ENCODE measurements at places on chromosomes 1 and 21. TPM values are rescaled to one million over a fixed set of nuclear protein-coding genes. Genes with fewer than 3 reads are reported as not detected.

ARMH1 gene
- total RNA-seq: 2.7 TPM

LCE2B gene
- not detected for total RNA-seq

CFHR4 gene
- total RNA-seq: not detected

GRCh38 chr1:74937176-74937575, 197.0 kb upstream of the LHX8 start:
- DNase-seq: no peak

GRCh38 chr1:246155923-246156322, 351.2 kb downstream of the SMYD3 start:
- no peak for DNase-seq

UBXN10 gene
- not detected for total RNA-seq

GRCh38 chr1:201771466-201771865, 57.5 kb upstream of the IPO9 start:
- no peak for DNase-seq

DNA sequence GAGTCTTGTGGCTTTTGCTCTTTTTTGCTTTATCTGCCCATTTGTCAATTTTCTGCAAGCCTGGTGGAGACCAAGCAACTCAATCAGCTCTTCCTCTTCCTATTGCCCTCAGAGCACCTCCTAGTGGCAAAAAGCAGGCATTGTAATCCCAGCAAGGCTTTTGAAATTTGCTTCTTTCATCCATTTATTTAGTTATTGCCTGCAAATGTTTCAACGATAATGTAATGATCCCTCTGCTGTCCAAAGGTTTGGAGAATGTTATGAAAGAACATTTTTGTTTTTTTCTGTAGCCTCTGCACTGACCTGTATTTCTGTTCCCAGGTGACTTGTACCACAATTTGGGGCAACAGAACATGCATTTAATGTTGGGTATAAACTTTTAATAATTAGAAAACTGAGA, 127.8 kb downstream of the GABPA start:
- DNase-seq: no peak

C1orf185 gene
- not detected for total RNA-seq

OR2T33 gene
- total RNA-seq: not detected

GRCh38 chr1:246329900-246330299, 177.2 kb downstream of the SMYD3 start:
- DNase-seq: no peak

- no peak for DNase-seq
Observed at GRCh38 chr1:209585672-209586071, 2.2 kb downstream of the CAMK1G start.

C8B gene
- total RNA-seq: not detected

EPHA2 gene
- 152 TPM for total RNA-seq

- no peak for DNase-seq
Observed at GRCh38 chr1:97630948-97631347, 289.9 kb downstream of the DPYD start.

DNA sequence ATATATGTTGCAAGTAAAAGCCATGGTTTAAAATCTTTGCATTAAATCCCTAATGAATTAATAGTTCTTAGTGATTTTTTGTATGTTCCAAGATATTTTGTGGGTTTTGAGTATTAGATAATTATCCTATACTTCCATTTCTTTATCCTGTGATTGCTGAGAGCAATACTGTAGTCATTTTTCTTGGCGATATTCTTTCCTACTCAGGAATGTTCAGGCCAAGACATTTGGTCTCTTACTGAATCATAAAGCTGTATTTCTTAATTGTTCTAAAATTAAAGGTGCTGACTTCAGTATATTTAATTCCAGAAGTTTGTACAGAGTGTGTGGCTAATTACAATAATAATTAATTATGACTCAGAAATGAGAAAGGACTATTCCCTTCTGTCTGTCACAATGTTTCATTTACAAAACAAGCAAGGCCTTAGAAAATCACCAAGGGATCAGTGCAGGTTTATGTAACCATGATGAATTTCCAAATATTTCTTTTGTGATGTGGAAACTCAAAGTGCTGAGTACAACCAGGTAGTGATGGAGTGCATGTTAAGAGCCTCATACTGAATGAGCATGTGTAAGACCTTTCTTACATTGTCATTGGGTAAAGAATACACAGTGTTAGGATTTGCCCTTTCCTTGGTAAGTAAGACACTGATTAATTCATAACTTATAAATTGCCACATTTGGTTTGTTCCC, 161.2 kb downstream of the HMCN1 start:
- DNase-seq: no peak

GRCh38 chr21:38267136-38267755, 10.5 kb downstream of the KCNJ15 start:
- no peak for DNase-seq

CCDC30 gene
- 3.3 TPM for total RNA-seq

FCGR3B gene
- not detected for total RNA-seq

AMY1B gene
- not detected for total RNA-seq

TTC34 gene
- total RNA-seq: 1.7 TPM

DNA sequence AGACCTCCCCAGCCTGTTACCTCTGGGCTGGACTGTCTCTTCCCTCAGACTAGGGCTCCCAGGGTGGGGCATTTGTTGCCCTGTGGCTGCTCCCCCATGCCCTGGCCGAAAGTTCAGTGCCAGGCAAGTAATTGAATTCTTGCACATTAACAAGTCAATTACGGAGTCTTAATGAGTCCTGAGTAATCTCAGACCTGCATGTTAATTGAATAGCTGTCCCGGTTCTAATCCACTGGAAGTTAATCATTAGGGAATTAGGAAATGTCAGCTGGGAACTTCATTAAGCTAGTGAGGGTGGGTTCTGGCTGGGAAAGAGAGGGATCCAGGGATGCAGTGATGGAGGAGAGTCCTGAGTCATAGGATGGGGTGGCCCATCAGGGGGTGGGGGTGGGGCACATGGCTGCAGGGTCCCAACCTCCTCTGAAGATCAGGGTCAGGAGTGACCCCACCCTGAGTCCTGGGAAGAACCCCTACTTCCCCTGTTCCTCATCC, 47.1 kb upstream of the CSF3R start:
- no peak for DNase-seq

DNA sequence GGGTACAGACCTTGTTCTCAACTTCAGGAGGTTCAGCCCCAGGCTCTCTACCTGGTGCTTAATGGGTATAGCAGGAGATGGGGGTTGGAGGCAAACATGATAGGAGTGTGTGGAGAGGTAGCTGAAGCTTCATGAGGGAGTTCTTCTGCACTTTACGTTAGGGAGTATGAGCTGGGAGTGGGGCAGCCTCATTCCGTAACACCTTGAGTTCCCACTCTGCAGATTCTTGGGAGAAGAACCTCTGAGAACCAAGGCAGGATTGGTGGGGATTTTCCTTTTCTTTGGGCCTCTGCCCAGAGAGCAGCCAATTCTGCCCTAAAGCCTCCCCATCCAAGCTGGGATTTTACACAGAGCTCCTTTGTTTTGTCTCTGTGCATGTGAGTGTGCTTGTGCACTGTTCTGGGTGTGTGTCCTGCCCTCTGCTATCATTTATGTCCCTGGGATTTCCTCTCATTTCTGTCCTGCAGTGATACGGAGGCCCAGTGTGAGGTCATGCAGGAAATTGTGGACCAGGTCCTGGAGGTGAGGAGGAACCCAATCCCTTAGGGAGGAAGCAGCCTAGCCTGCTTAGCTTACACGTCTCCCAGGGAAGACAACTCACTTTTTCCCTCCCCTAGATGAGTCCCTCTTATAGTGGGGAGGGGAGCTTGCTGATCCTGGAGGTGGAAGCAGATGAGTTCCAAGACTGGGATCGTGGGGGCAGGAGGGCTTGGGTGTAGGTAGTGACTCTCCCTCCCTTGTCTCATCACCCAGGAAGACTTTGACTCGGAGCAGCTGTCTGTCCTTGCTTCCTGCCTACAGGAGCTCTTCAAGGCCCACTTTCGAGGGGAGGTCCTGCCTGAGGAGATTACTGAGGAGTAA, 11.6 kb upstream of the SLC27A3 start:
- DNase-seq: no peak

ALPL gene
- 41.6 TPM for total RNA-seq

DNA sequence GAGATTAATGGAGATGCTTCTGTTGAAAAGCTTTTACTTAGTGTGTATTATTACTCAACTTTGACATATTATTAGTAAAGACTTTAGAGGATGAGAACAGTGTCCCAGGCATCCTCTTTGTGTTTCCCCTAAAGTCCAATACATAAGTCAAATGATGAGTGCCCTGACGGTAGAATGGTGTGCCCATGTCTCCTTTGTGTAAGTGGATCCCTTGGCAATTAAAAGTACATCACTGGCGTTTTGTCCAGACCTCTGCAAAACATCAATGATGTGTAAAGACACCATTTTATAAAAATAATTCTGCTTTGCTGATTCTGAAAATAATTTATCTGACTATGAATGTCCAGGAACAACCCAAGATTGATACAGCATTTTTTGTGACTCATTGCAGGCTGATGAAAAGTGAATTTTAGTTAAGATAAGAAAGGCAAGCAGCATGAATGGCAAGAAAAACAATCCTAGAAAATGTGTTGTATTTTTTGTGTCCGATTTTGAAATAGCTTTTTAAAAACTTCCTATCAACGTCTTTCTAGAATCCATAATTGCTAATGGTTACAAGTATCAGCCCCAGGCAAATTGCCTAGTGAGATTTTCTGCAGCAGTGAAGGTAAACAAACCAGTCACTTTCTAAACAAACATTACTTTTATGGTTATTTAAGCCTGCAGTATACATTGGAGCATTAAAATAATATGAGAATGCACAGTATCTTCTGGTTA, 251.5 kb downstream of the PTPRC start:
- DNase-seq: no peak

GRCh38 chr1:189681252-189681919, 796.3 kb downstream of the BRINP3 start:
- no peak for DNase-seq

GRCh38 chr1:43828574-43828973, 105.0 kb upstream of the ARTN start:
- DNase-seq: no peak

DNA sequence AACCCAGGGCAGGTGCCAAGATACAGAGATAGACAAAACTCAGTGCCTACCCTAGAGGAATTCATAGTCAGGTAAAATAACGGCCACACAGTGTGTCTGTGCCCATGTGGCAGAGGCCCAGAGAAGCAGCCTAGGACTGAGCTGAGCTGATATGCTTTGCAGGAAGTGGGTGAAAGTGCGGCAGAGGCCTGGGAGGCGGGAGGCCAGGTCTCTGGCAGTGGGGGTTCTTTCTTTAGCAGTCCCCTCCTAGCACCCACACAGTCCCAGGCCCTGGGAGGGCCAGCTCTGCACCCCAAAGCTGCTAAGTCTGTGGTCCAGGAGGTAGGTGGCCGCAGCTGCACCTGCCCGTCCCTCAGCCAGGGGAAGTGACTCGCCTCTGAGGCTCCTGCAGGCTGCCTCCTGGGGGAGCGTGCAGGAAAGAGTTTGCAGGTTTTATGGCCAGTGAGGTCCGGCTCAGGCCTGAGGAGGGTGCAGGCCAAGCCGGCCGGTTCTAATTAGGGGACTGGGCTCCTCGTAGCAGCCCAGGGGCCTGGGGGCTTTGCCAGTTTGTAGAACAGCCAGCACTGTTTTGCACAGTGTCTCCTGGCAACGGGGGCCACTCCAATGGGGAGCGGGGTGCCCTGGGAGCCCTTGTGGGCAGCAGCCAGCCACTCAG, 107.9 kb downstream of the SPSB1 start:
- no peak for DNase-seq

GRCh38 chr1:240285540-240285939, 193.9 kb downstream of the FMN2 start:
- DNase-seq: no peak

DNA sequence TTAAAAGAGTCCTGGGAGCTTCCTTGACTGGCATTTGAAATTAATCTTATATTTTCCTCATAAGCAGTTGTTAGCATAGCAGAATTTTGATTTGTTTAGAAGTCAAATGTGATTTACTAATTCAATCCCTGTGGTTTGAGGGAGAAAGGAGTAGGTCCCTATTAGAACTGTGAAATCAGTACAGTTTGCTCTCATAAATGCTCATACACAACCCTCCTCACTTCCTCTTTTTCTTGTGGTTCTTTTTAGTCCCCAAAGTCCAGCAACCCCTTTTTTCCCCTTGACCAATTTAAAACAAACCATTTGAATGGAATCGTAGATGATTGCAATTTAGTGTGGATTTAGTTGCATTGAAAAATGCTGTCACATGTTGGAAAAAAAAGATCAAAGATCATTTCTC, 9.2 kb upstream of the IFI44 start:
- no peak for DNase-seq

MYOG gene
- total RNA-seq: not detected

- DNase-seq: no peak
Observed at GRCh38 chr1:21625390-21626190, 43.6 kb downstream of the RAP1GAP start.

- no peak for DNase-seq
Observed at GRCh38 chr1:18384059-18384458, 96.7 kb upstream of the KLHDC7A start.

GRCh38 chr1:66350001-66350547, 183.9 kb upstream of the SGIP1 start:
- DNase-seq: no peak

MCM3AP gene
- 105 TPM for total RNA-seq

S100A6 gene
- 0.99 TPM for total RNA-seq

DNA sequence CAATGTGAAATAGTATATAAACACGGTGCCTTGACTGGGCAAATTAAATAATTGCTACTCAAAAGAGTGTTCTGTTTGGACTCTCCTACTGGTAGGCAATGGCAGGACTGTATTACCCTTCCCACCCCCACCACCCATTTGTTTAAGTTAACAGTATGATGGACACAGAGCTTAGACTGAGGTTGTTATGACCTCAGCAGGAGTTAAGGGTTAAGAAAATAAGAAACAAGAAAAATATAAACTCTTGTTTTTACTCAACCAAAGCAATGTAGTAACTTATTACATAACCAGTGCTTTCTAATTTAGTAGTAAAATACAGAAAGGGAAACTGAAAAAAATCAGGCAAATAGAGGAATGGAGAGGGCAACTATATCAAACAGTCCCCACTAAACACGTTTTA, 19.9 kb upstream of the SERPINC1 start:
- no peak for DNase-seq

DNA sequence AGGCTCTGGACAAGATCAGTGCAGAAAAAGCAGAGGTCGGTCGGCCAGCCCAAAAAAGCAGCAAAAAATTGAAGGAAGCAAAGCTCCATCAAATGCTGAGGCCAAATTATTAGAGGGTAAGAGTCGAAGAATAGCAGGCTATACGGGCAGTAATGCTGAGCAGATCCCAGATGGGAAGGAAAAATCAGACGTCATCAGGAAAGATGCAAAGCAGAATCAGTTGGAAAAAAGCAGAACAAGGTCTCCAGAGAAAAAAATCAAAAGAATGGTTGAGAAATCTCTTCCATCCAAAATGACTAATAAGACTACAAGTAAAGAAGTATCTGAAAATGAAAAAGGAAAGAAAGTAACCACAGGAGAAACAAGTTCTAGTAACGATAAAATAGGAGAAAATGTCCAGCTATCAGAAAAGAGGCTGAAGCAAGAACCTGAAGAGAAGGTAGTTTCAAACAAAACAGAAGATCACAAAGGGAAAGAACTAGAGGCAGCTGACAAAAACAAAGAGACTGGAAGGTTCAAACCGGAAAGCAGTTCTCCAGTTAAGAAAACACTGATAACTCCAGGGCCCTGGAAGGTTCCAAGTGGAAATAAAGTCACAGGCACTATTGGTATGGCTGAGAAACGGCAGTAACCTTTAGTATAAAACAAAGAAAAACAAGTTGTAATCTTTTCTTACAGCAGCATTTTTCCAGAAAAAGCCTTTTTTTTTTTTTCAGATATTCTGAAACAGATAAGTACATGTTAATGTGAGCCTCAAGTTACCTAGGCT, 75.7 kb downstream of the PHTF1 start:
- no peak for DNase-seq

All from osteocyte (in vitro differentiated cells).